ENCODE measurements at places on chromosomes 2 and 18.
A peak's percentile ranks its signal among the peaks of the same experiment; 100 is the strongest.

GRCh38 chr2:174333017-174333371 lies 1.8 kb upstream of the SP9 start:
- no peak for DNase-seq

GRCh38 chr2:222701233-222701632 lies 29.8 kb downstream of the MOGAT1 start:
- no peak for DNase-seq

GRCh38 chr18:22141211-22141610 lies 28.2 kb upstream of the GATA6 start:
- DNase-seq, result no peak

GRCh38 chr2:218083352-218083676 lies 14.3 kb downstream of the RUFY4 start:
- no peak for DNase-seq

- peak; percentile 66 for DNase-seq
Measured at GRCh38 chr2:172427256-172427989, at the start of gene ITGA6. Gene ITGA6 (plus strand): TSS chr2:172427586.

- no peak for DNase-seq
Measured at GRCh38 chr2:98559581-98559980, 48.7 kb downstream of the COA5 start.

DNA sequence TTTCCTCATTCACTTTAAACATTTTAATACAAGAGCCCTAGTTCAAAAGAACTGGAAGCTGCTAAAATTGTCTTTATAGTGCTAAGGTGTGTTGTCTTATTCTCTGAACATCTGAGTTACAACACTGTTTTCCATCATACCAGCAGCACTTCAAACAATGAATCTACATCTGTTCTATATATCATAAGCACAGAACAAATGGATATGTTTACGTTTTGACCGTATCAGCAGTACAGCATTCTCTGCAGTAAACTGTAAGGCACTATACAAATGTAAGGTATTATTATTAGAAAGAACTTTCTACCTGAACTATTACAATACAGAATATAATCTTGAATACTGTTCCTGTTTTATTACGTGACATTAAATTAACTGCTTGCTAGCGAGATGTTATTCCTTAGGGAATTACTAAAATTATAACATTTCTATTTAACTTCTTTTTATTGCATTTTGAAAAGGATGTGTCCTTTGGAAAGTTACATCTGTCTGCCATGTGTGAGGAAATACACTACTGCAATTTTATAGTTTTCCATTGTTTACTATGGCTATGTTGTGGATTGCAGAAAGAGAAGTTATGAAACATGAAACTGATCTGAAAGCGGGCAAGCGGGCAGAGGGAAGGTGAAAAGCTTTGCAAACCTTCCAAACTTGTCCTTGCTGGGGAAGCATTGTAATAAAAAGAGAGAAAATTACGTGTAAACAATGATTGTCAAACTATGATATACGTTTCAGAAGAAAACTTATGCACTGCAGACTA lies 13.7 kb downstream of the NCKAP1 start:
- DNase-seq, result no peak

DNA sequence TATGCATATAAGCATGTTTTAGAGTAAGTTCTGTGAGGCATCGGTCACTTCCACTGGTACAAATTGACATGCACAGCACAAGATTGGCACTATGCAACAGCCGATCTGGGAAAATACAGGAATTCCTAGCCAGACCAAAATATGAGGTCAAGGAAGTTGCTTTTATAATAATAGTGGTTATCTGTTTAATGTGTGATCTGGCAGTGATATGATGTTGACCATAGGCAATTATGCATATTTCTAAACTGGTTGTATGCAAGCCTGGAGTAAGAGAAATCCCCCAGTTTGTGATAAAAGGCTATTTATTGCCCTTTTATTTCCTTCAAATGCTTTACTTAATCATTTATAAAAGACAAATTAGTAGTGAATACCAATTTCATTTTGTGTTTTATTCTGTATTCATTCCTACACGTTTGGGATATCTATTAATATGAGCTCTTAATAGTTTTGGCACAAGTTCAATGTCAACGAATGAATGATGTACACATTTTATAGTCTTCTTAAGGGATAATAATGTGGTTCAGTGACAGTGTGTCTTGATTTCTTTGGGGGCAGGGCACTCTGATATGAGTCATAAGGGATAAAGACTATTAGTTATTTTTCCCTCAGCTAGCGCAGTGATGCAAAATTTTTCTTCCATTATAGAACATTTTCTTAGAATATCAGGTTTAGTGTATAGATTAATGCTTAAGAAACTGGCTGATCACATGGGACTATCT lies 34.7 kb upstream of the ZEB2 start:
- DNase-seq, result no peak

- DNase-seq, result no peak
Measured at GRCh38 chr2:2472881-2473280, 141.8 kb upstream of the MYT1L start.

GRCh38 chr2:241563571-241563980 lies 5.0 kb downstream of the BOK start:
- DNase-seq, result no peak

DNA sequence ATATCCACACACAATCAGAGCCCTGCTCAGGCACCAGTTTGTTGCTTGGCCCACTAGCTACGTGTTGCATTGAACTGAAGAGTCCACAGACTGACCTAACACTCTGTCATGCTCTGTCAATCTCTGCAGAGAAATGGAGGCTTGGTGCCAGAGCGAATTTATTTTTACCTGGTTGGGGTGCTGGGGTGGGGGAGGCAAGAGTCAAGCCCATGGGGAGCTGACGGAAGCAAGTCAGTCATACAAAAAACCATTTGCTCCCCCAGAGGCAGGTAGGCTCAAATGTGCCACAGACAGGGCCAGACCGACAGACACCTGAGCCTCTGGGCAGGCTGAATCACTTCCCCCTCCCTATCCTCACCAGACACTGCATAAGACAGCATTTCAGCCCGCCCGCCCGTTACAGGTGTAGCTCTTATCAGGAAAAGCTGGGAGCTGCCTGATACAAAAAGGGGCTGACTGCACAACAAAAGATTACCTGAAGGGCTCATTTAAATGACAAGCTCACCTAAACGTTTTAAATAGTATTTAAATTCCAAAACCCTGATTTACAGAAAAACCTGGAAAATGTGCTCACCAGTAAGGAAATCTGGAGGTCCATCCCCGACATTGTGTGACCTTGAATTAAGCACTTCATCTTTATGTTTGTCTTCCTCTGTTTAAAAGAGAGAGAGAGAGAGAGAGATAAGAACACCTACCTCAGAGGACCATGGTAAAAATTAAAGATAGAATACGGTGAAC lies 2.1 kb upstream of the PCBP1 start:
- DNase-seq, result no peak

- DNase-seq, result no peak
Measured at GRCh38 chr2:208466920-208467298, 60.3 kb downstream of the PTH2R start.

- no peak for DNase-seq
Measured at GRCh38 chr2:206442474-206442832, 879 bp upstream of the ADAM23 start.

DNA sequence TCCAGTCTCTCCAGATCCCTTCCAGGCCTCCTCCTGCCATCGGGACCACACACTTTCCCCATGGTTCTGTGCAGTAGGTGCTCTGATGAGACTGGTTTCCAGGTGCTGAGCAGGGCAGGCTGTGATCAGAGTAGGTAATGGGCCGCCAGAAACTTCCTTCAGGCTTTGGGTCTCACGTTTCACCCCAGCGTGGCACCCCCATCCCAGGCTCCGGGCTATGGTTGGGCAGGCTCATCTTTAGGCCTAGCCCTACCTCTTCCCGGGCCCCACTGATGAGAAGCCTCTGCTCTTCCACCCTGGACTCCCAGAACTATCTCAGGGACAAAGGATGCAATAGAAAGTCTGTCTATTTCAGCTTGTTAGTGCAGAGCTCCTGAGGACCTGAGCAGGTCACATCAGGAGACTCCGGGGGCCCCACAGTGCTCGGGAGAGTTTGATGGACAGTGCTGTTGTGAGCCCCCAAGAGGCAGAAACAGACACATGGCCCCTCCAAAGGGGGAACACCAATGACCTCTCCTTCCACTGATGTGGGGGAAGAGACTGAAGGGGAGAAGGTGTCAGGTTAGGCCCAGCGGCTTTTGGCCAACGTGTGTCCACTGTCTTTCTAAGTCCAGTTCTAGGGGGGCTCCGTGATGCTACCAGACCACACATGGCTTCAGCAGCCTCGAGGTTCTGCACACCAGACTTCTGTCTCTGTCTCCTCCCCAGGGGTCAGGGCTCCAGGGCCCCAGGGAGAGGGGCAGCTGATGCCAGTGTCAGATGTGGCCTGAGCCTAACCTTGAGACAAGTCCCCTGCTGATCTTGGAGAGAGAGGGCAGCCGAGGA lies 5.8 kb upstream of the PROM2 start:
- no peak for DNase-seq

DNA sequence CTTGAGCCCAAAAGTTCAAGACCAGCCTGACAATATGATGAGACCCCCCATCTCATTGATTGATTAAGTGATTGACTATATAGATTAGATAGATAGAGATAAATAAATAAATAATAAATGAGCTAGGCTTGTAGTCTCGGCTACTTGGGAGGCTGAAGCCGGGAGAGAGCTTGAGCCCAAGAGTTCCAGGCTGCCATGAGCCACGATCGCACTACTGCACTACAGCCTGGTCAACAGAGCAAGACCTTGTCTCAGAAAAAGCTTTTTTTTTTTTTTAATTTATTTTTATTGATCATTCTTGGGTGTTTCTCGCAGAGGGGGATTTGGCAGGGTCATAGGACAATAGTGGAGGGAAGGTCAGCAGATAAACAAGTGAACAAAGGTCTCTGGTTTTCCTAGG lies 12.4 kb downstream of the EIPR1 start:
- no peak for DNase-seq
